ENCODE measurements at places on chromosomes 2 and 18.
A peak's percentile ranks its signal among the peaks of the same experiment; 100 is the strongest.

GRCh38 chr2:83054751-83055150 lies 1404.3 kb downstream of the SUCLG1 start:
- DNase-seq = no peak

DNA sequence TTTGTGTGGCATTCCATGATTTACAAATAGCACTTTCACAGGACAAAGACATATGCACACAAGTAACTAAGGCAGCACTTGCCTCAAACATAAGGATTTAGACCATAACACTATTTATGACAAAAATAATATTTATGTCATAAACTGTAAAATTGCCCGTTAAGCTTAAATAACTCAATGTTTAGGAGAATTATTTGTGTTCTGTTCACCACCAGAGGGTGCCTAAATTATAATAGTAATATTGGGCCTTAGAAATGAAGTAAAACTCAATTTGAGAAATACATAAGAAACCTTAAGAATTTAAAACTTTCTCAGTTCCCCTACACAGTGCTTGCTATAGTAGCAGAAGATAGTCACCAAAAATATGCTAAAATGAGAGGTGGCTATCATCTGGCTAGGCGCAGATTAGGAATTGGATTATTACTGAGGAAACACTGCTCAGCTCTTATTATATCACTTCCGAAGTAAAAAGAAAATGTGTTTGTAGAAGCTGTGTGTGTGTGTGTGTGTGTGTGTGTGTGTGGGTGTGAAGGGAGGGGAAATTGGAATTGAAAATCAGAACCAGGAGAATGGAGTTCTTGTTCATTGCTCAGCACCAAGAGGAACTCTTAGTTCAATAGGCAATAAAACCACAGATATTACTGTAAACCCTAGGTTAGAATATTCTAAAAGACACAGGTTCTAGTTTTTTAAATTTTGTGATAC lies 4.9 kb upstream of the CHN1 start:
- DNase-seq = no peak

GRCh38 chr18:33326975-33327374 lies 113.5 kb downstream of the CCDC178 start:
- DNase-seq = no peak

GRCh38 chr2:29074411-29074810 lies at the start of gene PCARE:
Gene PCARE (minus strand): TSS chr2:29074523. CDS start chr2:29074261, 262 bp downstream.
- no peak for DNase-seq

GRCh38 chr2:39275016-39275415 lies 31.2 kb upstream of the CDKL4 start:
- DNase-seq = no peak

DNA sequence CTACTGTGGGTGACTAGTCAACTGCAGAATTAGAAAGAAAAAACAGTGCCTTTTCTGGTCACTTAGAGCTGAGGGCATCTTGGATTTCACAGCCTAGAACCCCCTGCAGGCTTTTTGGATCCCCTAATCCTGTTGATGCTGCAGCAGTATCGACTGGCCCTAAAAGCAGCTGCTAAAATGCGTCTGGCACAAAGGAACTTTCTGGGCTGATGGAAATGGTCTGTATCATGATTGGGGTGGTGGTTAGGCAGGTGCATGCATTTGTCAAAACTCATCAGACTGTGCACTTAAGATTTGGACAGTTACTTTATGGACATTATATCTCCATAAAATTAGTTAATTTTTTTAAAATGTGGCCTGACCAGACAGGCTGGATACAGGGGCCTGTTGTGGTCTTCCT lies 149.8 kb downstream of the KLHL29 start:
- no peak for DNase-seq

- DNase-seq = no peak
Measured at GRCh38 chr2:118800736-118801135, 46.7 kb downstream of the EN1 start.

DNA sequence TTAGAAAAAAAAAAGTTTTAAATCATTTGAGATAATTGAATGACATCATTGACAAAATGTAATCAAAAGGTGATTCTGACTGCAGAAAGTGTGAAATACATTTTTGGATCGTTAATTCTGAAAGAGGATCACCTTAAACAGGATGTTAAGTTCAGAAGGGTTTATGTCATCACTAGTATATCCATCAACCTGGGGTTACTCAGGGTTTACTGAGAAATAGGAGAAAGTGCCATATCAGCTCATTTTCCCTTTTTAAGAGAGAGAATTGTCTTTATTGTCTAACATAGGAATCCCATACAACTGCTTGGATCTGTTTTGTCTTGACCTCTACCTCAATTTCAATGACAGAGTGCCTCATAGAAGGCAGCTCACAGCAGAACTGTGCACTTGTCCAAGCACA lies 466.1 kb upstream of the LINC00305 start:
- DNase-seq = no peak

DNA sequence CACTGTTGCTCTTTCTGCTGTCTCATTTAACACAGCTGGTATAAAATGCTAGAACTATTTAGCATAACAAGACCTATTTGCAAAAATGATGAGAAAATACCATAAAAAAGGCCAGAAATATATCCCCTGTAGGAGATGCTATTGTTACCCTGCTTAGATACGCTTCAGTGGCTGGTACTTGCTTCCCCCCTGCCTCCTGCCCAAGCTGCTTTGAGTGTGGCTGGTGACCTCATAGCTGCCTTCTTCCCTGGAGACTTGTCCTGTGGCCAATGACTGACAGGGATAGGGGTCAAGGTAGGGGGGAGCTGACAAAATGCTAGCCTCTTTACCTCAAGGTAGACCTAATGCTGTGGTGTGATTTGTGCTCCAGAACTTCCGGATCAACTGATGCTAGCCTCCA lies 150.2 kb upstream of the ZEB2 start:
- DNase-seq = no peak

DNA sequence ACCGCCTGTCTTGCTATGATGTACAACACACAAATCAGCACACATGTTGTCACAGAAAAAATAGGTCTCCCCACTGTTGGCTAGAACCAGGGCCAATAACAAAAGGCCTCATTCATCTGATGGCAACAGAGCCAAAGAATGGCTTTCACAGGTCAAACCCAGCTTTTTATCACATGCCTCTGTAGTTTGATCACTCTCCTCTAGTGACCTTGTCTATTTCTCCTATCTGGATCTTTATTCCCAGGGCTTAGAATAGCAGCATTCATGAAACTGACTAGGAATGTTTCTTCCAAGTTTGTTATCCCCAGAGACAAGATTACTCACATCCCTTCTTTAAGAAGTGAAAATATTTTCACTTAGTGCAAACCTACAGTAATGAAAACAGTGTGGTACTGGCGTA lies 285.8 kb upstream of the GYPC start:
- DNase-seq = no peak

GRCh38 chr2:174771631-174772471 lies 7.6 kb upstream of the CHRNA1 start:
- DNase-seq = peak; percentile 70

Measured in H4 (cell line).